Stomach (tissue), 19 donors: ENCODE measurements at places on chromosomes 12 and 14.

DNA sequence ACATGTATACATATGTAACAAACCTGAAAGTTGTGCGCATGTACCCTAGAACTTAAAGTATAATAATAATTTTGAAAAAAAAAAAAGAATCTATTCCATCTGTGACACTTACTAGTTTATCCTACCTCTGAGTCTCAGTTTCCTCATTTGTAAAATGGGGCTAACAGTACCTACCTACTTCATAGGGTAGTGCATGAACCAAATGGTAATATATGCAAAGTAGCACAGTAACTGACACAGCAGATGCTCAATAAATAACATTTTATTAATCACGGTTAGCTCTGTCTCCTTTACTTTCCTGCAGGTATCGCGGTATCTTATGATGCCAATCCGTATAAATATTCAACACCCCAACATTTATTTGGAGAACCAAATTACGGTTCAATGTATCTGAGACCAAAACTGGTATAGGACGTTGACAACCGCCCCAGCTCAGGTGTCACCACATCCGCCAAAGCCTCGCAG lies 703 bp downstream of the TMED10 start:
- H3K27ac ChIP-seq: peak overlapping the region; percentile 97
- no peaks in the 10 kb centered on the region for H3K27me3 ChIP-seq
- H3K4me3 ChIP-seq: peak overlapping the region; percentile 98
- no peak for DNase-seq
- H3K4me1 ChIP-seq: peaks cover 56% of the 10 kb centered on the region
- H3K36me3 ChIP-seq: no peaks in the 10 kb centered on the region

- H3K36me3 ChIP-seq: no peaks in the 10 kb centered on the region
- peak overlapping the region; percentile 61 for H3K4me3 ChIP-seq
- DNase-seq: peak; percentile 28
- peaks cover 73% of the 10 kb centered on the region for H3K27me3 ChIP-seq
These were observed 6.8 kb upstream of the SIX1 start for GRCh38 chr14:60655898-60656685.

GRCh38 chr12:111216387-111217159 lies 152.3 kb downstream of the PHETA1 start:
- H3K27ac ChIP-seq: no peak overlapping the region
- peaks cover 36% of the 10 kb centered on the region for H3K27me3 ChIP-seq
- no peak for DNase-seq
- H3K4me3 ChIP-seq: no peak overlapping the region
- H3K36me3 ChIP-seq: no peaks in the 10 kb centered on the region
- no peaks in the 10 kb centered on the region for H3K4me1 ChIP-seq

- DNase-seq: no peak
- no peaks in the 10 kb centered on the region for H3K4me1 ChIP-seq
These were observed 41.8 kb downstream of the AKAP3 start for GRCh38 chr12:4607056-4607455.

GRCh38 chr14:73189651-73190050 lies 47.7 kb upstream of the PAPLN start:
- DNase-seq: no peak
- no peak overlapping the region for H3K4me3 ChIP-seq
- no peaks in the 10 kb centered on the region for H3K4me1 ChIP-seq
- no peak overlapping the region for H3K27ac ChIP-seq
- no peaks in the 10 kb centered on the region for H3K27me3 ChIP-seq
